HFFc6 (cell line): ENCODE measurements at places on chromosomes 1 and 21. TPM values are rescaled to one million over a fixed set of nuclear protein-coding genes. Genes with fewer than 3 reads are reported as not detected.

DARS2 gene
- 19.6 and 24.1 TPM in 2 replicates for total RNA-seq

GRCh38 chr1:99755664-99756063 is 10.8 kb downstream of the FRRS1 start:
- no peak for DNase-seq
- H3K4me1 ChIP-seq = no peaks in the 10 kb centered on the region
- no peak overlapping the region for H3K4me3 ChIP-seq
- H3K36me3 ChIP-seq = no peaks in the 10 kb centered on the region

GRCh38 chr1:86774305-86775295 is 70.2 kb downstream of the SH3GLB1 start:
- H3K36me3 ChIP-seq = no peaks in the 10 kb centered on the region
- peaks cover 60% of the 10 kb centered on the region for H3K4me1 ChIP-seq
- no peaks in the 10 kb centered on the region for H3K27me3 ChIP-seq
- H3K4me3 ChIP-seq = peak overlapping the region; percentile 79
- DNase-seq = peak; percentile 76
- peak overlapping the region; percentile 79 for H3K27ac ChIP-seq

- peak overlapping the region; percentile 81 for H3K27ac ChIP-seq
- H3K4me3 ChIP-seq = peak overlapping the region; percentile 73
- DNase-seq = peak; percentile 70
Measured at GRCh38 chr1:215114154-215114933, 31.8 kb downstream of the KCNK2 start.

- DNase-seq = no peak
- H3K36me3 ChIP-seq = peaks cover 25% of the 10 kb centered on the region
- H3K4me1 ChIP-seq = peaks cover 59% of the 10 kb centered on the region
- no peaks in the 10 kb centered on the region for H3K27me3 ChIP-seq
- H3K27ac ChIP-seq = peak overlapping the region; percentile 85
- H3K4me3 ChIP-seq = peak overlapping the region; percentile 82
Measured at GRCh38 chr1:227299688-227300087, 18.6 kb downstream of the CDC42BPA start.
